ENCODE measurements at places on chromosomes 2 and 18.

GRCh38 chr2:120419073-120419472 is 73.1 kb downstream of the INHBB start:
- DNase-seq: no peak

- no peak for DNase-seq
Observed at GRCh38 chr2:199581935-199582360, 124.2 kb upstream of the SATB2 start.

DNA sequence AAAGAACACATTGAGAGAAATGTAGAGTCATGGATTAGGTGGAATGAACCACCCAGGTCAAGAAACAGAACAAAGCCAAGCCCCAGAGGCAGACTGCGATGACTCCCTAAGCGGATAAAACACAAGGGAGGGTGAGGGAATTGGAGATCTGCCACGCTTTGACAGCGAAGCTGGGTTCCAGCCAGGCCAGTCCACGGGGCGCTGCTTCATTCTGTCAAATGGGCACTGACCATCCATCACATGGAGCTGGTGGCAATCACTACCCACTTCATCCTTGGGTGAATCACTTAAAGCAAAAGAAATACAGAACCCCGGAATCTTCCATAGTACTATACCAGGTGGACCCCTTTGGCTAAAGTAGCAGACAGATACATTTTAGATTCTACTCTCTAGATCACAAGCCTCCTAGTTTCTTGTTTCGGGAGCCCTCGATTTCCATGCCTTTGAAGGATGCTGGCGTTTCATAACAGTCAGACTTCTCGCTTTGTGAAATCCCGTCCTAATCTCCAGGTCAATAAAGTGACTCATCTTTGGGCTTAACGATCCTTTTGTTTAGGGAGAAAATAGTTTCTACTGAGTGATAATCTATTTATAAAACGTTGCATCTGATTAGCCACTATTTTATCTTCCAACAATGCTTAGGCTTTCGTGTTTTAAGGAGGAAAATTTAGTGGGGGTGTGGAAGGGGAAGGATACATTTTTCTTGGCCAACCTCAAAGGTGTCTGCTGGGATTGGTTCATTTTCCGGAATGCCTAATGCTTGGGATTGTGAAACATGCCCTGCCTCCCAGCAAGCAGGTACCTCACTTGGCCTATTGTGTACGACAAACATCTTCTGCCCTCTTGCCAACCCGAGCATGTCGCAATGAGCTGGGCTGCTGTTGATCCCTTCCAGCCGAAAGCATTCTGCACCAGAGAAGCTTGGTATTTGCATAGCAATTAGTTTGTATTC is 44.1 kb upstream of the HDAC4 start:
- no peak for DNase-seq

- DNase-seq: peak; percentile 86
Observed at GRCh38 chr2:84958135-84959059, 12.6 kb upstream of the KCMF1 start.

DNA sequence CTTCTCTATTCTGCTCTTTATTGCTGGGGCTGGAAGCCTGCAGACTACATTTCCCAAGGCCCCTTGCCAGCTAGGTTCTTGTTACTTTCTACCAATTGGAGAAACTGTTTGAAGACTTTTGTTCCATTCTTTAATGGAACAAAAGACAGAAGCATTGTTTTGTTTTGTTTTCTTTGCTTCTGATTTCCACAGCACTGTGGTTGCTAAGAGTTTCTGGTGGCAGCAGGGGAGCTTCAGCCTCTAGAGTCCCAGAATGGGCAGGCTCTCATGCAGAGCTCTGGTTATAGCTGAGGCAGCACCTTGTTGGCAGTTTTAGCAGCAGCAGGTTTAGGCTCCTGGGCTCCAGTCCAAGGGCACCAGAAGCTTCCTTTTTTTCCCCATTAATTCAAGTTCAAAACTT is 234.3 kb downstream of the ETAA1 start:
- no peak for DNase-seq

- DNase-seq: no peak
Observed at GRCh38 chr18:59208602-59209125, 11.3 kb upstream of the GRP start.

GRCh38 chr2:204923957-204924356 is 378.7 kb downstream of the PARD3B start:
- DNase-seq: no peak

- DNase-seq: peak; percentile 80
Observed at GRCh38 chr18:52903857-52904256, 563.9 kb downstream of the DCC start.

GRCh38 chr2:16094811-16095210 is 154.5 kb downstream of the MYCN start:
- DNase-seq: no peak

DNA sequence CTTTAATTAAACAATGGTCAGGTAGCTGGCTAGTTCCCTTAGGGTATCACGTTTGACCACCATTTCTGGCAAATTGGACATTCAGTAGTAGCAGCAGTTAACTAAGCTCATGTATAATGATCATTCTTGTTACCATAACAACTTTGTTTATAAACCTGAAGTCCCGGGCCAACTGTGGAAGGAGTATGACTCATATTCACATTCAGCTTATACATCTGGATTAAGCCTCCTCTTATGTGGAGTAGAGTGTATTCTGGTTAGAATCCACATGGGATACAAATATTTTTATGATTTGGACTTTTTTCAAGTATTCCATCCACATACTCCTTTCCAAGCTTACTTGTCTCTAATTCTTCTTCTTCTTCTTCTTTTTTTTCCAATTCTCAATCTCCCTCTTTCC is 70.3 kb upstream of the ZSWIM2 start:
- DNase-seq: no peak

- DNase-seq: no peak
Observed at GRCh38 chr2:105553538-105554196, 154.8 kb upstream of the FHL2 start.

DNA sequence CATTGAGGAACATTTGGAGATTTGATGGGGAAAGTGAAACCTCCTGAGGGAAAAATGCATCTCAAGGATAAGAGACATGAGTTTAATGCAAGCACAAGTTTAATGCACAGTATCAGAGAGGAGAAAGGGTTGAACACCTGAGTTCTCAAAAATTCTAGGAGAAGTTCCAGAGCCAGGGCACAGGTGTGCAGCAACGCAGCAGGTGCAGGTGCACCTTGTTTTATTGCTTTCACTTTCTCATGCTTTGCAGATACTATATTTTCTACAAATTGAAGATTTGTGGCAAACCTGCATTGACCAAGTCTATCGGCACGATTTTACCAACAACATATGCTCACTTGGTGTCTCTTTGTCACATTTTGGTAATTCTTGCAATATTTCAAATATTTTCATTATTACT is 267.6 kb upstream of the HNRNPA3 start:
- no peak for DNase-seq

DNA sequence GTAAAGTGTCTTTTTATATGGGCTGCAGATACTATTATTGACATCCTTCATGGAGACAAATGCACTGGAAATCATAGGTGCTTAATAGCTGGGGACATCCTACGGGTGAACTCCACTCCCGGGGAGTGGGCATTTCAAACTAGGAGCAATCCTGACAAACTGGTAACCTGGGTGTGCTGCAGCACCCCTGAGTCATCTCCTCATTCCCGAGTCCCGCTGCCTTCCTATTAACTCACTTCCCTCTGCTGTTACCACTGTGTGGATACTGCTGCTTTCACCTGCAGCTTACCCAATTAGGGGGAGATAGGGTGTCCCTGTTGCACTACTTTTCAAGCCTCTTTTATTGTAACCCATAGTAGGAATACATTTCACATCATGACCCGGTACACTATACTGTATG is 134.2 kb downstream of the RAPGEF4 start:
- no peak for DNase-seq

- DNase-seq: no peak
Observed at GRCh38 chr2:83176539-83176938, 1282.5 kb downstream of the SUCLG1 start.

All from COR-L47 (cell line).